ENCODE measurements at places on chromosomes 6 and 20. TPM values are rescaled to one million over a fixed set of nuclear protein-coding genes. Genes with fewer than 3 reads are reported as not detected.

The HFE gene
- total RNA-seq, result 3.3 TPM

The OR2B6 gene
- not detected for total RNA-seq

The LBP gene
- not detected for total RNA-seq

The CST5 gene
- not detected for total RNA-seq

The TFAP2B gene
- not detected for total RNA-seq

The RIMS1 gene
- 12.7 TPM for total RNA-seq

The ZC2HC1B gene
- not detected for total RNA-seq

The ERVFRD-1 gene
- total RNA-seq, result not detected

The POM121L2 gene
- total RNA-seq, result not detected

The EPHA7 gene
- under 0.01 TPM for total RNA-seq

The FABP7 gene
- total RNA-seq, result not detected

The ZBP1 gene
- not detected for total RNA-seq

The RPS21 gene
- total RNA-seq, result 841 TPM

The CFB gene
- 1.2 TPM for total RNA-seq

The GGTLC1 gene
- total RNA-seq, result not detected

The SNAP91 gene
- total RNA-seq, result 0.33 TPM

The APOM gene
- 0.65 TPM for total RNA-seq

The ADAM33 gene
- under 0.01 TPM for total RNA-seq

The FAM83B gene
- total RNA-seq, result not detected

The C6orf132 gene
- 0.65 TPM for total RNA-seq

The EPPIN gene
- total RNA-seq, result not detected

The RAB44 gene
- under 0.01 TPM for total RNA-seq

The CNBD2 gene
- total RNA-seq, result 2.7 TPM

The RSPH9 gene
- total RNA-seq, result 0.19 TPM

The EMILIN3 gene
- total RNA-seq, result not detected

The CAPN11 gene
- total RNA-seq, result 0.65 TPM

The MUCL3 gene
- total RNA-seq, result not detected

The RBM24 gene
- total RNA-seq, result 4.0 TPM

The SLC22A16 gene
- not detected for total RNA-seq

The COL9A1 gene
- total RNA-seq, result not detected

The CCN2 gene
- total RNA-seq, result 1,026 TPM

The MAS1 gene
- total RNA-seq, result not detected

The SRF gene
- total RNA-seq, result 24.8 TPM

The GABRR2 gene
- total RNA-seq, result 0.67 TPM

The POLR1H gene
- total RNA-seq, result 28.7 TPM

The FOXA2 gene
- total RNA-seq, result not detected

The PDYN gene
- not detected for total RNA-seq

The LTA gene
- total RNA-seq, result not detected

The CLIC5 gene
- 0.19 TPM for total RNA-seq

The SYTL3 gene
- total RNA-seq, result 1.3 TPM

The MMP24 gene
- total RNA-seq, result 0.76 TPM

The ARHGAP18 gene
- 138 TPM for total RNA-seq

The SSTR4 gene
- not detected for total RNA-seq

The C6orf58 gene
- total RNA-seq, result 0.38 TPM

The TNF gene
- not detected for total RNA-seq

The LIN28B gene
- total RNA-seq, result not detected

The TSPO2 gene
- total RNA-seq, result not detected

The KHDC1 gene
- total RNA-seq, result 0.33 TPM

The ABHD16B gene
- total RNA-seq, result not detected

The PNPLA1 gene
- not detected for total RNA-seq
